Neuronal stem cell (in vitro differentiated cells): ENCODE measurements at places on chromosomes 2 and 18.

DNA sequence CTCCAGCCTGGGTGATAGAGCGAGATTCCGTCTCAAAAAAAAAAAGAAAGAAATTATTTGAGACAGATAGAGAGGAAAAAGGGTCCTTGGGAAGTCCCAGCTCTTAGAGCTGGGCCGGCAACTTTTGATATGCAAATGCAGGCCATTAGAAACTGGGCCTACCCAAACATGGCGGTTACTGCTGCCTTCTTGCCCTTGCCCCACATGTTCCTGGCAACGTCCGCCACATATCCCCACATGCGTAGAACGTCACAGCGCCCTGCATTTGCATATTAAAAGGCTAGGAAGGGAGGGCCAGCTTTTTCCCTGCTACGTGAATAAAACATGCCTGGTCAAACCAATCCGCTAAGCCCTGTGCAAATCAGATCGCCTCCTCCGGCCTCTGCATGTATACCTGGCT is 40.7 kb upstream of the LBH start:
- no peak for DNase-seq

- no peak for DNase-seq
Measured at GRCh38 chr2:53484531-53484930, 283.1 kb upstream of the CHAC2 start.

GRCh38 chr18:39845631-39846030 is 2109.4 kb upstream of the PIK3C3 start:
- no peak for DNase-seq

GRCh38 chr2:190762566-190762965 is 113.7 kb downstream of the NAB1 start:
- DNase-seq, result no peak

DNA sequence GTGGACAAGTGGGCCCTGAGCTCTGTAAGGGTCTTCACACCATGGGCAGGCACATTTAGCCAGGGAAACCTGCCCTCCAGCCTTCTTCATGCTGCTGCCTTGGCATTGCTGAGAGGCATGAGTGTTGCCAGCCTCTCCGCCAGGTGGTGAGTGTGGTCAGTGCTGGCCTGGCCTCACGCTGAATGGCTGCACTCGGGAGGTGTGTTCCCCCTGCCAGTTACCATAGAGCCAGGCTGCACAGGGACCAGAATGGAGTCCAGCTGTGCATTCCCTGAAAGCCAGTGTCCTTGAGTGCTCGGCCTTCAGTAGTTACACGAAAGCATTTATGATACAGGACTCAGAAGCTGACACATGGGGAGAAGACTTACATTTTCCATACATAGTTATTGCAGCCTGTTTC is 139.7 kb downstream of the ATP9B start:
- no peak for DNase-seq

DNA sequence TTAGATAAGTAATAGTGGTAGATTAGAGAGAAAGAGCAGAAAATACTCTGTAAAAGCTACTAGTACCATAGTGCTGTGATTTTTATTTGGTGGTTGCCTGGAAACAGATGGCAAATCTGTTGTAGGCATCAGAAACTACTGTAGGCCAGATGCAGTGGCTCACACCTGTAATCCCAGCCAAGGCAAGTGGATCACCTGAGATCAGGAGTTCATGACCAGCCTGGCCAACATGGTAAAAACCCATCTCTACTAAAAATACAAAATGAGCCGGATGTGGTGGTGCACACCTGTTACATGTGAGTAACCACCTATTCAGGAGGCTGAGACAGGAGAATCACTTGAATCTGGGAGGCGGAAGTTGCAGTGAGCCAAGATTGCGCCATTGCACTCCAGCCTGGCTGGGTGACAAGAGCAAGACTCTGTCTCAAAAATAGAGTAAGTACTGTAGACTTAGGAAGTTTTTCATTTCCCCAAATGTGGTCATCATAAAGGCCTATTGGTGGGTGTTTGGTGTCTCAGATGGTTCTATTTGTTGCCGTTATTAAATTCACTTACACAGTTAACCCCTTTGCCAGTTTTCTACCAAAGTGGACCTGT is 79.6 kb downstream of the SPTBN1 start:
- DNase-seq, result no peak

DNA sequence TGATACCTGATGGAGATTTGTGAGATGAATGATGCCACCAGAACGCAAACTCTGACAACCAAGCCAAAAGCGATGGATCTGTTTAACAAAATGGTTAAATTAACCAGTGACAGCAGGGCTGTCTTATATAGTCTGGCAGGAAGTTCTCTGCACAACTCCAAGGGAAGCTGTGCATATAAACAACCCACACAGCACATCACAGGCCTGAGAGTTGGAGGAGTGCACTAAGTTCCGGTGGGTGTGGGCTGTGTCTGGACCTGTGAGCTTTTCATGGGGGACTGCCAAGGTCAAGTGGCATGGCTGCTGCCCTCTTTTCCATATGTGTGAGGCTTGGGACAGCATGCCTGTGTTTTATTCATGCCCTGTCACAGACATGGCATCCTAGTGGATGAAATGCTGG is 414.6 kb upstream of the TRIB2 start:
- DNase-seq, result no peak
